ENCODE measurements at places on chromosomes 11 and 22. TPM values are rescaled to one million over a fixed set of nuclear protein-coding genes. Genes with fewer than 3 reads are reported as not detected.

The KRTAP5-7 gene
- total RNA-seq = not detected

GRCh38 chr11:4496557-4497248 is 14.3 kb downstream of the OR52K1 start:
- no peaks in the 10 kb centered on the region for H3K4me1 ChIP-seq
- H3K27me3 ChIP-seq = peaks cover 43% of the 10 kb centered on the region
- no peak for DNase-seq
- no peaks in the 10 kb centered on the region for H3K36me3 ChIP-seq
- no peak overlapping the region for H3K4me3 ChIP-seq

The ANO1 gene
- not detected for total RNA-seq

The FZD4 gene
- 14.5 TPM for total RNA-seq

The CABP4 gene
- not detected for total RNA-seq

The TMEM191B gene
- 0.70 TPM for total RNA-seq

DNA sequence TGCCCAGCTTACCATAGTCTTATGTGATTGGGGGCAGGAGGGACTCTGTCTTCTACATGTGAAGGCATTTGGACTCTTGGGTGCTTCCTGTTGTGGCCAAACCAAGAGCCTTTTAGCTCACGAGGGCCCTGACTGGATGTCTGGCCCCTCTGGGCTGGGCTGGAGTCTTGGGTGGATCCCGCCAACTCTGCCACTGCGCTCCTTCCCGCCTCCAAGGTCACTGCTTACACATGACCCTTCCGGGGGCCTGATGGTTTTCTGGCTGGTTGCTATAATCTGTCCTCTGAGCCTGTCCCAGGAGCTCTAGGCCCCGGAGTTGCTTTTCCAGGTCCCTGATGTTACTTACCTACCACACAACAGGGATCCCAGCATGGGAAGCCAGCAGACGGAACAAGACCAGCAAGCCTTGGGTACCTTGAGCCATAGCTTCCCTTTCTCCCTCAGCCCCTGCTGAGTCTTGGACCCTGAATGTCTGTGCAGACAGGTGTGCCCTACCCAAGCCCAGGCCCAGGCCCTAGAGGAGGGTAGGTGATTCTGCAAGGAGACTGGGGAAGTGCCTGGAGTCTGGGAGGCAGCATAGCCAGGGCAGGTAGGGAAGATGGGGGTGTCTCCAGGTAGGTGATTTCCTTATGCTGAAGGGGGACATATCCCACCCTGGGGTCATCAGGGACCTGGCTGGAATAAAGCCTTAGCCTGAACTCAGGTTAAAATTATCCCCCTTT is 100.3 kb downstream of the TSPAN18 start:
- H3K4me3 ChIP-seq = no peak overlapping the region
- no peaks in the 10 kb centered on the region for H3K27me3 ChIP-seq
- H3K4me1 ChIP-seq = no peaks in the 10 kb centered on the region

GRCh38 chr11:78841456-78842060 is 266.9 kb upstream of the NARS2 start:
- peaks cover 30% of the 10 kb centered on the region for H3K4me1 ChIP-seq
- no peaks in the 10 kb centered on the region for H3K27me3 ChIP-seq
- no peak for DNase-seq
- H3K36me3 ChIP-seq = peaks cover 6% of the 10 kb centered on the region
- H3K27ac ChIP-seq = peak overlapping the region; percentile 59

DNA sequence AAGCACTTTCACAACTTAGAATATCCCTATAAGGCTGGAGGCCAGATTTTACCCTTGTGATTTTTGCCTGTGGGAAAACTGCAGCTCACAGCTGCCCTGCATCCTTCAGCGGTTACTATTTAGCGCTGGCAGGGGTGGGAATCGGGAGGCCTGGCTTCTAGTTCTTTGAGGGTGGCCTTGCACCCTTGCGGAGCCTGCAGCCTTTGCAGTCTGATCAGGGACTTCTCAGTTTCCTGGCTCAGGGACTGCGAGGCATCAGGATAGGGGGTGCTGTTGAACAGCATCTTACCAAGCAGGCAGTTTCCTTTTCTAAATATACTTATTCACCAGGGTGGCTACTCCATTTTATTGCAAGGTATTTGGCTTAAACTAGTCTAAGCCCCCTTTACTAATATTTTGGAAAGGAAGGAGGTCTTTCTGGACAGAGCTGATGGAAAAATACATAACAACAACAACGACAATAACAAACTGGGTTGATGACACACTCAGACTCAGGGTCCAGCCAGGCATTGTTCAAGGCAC is 2.9 kb upstream of the APOA1 start:
- no peaks in the 10 kb centered on the region for H3K27me3 ChIP-seq
- H3K36me3 ChIP-seq = peaks cover 17% of the 10 kb centered on the region
- H3K4me3 ChIP-seq = no peak overlapping the region
- peaks cover 2% of the 10 kb centered on the region for H3K4me1 ChIP-seq

The OR51E2 gene
- 0.40 TPM for total RNA-seq

- no peak for DNase-seq
- H3K27me3 ChIP-seq = no peaks in the 10 kb centered on the region
- peaks cover 20% of the 10 kb centered on the region for H3K4me1 ChIP-seq
- no peaks in the 10 kb centered on the region for H3K36me3 ChIP-seq
Observed at GRCh38 chr22:49951000-49951677, 9.4 kb upstream of the PIM3 start.
